ENCODE measurements at places on chromosomes 1 and 21.

DNA sequence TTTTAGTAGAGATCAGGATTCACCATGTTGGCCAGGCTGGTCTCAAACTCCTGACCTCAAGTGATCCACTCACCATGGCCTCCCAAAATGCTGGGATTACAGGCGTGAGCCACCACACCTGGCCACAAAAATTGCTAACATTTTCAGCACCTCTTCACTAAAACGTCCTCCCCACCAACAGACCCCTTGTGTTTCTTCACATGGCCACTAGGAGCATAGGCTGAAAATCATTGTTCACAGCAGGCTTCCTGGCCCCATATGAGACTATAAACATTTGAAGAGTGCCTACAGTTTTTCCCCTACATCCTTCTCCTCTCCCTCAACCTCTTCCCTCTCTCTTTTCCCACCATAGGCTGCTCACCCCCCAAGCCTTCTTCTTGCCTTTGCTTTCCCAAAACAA, 28.0 kb upstream of the SFPQ start:
- no peak for DNase-seq

DNA sequence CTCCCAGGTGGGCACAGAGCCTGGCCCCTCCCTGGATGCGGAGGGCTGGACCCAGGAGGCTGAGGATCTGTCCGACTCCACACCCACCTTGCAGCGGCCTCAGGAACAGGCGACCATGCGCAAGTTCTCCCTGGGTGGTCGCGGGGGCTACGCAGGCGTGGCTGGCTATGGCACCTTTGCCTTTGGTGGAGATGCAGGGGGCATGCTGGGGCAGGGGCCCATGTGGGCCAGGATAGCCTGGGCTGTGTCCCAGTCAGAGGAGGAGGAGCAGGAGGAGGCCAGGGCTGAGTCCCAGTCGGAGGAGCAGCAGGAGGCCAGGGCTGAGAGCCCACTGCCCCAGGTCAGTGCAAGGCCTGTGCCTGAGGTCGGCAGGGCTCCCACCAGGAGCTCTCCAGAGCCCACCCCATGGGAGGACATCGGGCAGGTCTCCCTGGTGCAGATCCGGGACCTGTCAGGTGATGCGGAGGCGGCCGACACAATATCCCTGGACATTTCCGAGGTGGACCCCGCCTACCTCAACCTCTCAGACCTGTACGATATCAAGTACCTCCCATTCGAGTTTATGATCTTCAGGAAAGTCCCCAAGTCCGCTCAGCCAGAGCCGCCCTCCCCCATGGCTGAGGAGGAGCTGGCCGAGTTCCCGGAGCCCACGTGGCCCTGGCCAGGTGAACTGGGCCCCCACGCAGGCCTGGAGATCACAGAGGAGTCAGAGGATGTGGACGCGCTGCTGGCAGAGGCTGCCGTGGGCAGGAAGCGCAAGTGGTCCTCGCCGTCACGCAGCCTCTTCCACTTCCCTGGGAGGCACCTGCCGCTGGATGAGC, 34.2 kb downstream of the TRIM11 start:
- DNase-seq, result no peak

DNA sequence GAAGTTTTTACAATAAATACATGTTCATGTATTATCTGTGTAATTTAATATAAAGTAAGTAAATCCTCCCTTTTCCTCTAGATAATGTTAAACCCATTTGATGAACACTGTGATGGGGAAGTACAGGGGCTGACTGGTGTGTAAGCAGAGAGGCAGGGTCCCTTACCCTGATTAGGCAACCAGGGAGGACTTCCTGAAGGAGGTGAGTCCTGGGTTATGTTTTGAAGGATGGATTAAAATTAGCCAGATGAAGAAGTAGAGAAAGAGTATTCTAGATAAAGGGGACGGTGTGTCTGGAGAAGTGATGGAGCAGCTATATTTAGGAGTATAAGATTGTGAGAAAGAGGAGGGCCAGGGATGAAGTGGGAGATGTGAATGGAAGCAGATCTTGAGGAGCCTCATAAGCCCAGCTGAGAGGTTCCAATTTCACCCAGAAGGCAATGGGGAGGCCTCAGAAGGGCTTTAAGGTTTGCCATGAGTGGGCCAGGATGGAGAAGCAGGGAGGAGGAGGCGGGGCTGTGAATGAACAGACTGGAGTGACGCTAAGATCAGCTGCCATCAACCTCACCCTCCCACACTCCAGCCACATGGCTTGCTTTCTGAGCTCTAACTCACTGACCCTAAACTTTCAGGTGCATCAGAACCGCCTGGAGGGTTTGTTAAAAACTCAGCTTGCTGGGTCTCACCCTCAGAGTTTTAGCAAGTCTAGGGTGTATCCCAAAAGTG, 30.9 kb upstream of the ID3 start:
- DNase-seq, result peak; percentile 48

- DNase-seq, result no peak
Observed at GRCh38 chr1:234662148-234662547, 52.2 kb upstream of the IRF2BP2 start.

GRCh38 chr1:3259020-3259419, 190.0 kb downstream of the PRDM16 start:
- no peak for DNase-seq

GRCh38 chr21:44836666-44837471, 19.0 kb upstream of the SUMO3 start:
- no peak for DNase-seq

DNA sequence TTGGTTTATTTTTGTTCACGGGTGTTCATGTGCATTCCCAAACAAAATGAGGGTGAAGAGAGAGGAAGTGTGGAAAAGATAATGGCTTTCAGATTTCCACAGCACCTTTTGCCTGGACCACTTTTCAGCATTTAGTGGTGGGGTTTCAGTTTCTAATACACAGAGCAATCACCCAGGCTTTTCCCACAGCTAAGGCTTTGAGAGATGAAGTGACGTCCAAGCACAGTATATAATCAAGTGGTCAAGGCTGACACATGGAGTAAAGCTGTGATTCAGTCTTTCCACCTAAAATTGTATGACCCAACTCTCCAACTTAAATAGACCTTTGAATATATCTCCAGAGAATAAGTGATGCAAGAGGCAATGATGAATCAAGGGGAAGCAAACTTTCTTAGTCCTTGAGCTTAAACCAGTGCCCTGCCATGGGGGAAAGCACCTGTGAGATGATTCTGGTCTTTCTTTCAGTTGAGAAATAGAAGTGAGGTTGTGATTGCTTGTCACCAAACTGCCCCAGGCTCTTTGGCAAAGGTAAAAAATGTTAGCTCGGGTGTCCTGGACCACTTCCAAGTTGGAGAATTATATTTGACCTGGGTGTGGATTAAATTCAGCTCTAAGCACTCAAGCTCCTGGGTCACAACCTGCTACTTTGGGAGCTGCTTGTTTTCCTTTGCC, 2.4 kb upstream of the PIK3R3 start:
- DNase-seq, result no peak

DNA sequence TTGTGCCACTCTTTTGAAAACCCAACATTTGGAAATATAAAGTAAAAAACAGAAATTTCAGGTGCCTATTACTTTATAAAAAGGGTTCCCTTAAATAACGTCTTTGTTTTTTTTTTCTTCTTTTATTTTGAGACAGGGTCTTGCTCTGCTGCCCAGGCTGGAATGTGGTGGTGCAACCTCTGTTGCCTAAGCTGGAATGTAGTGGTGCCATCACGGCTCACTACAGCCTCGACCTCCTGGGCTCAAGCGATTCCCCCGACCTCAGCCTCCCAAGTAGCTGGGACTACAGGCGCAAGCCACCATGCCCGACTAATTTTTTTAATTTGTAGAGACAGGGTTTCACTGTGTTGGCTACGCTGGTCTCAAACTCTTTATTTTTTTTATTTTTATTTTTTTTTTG, 110.2 kb upstream of the HNRNPU start:
- DNase-seq, result no peak

Measured in stimulated activated CD8-positive, alpha-beta memory T cell treated with anti-CD3 and anti-CD28 coated beads, Interleukin-4, amount 100 ng/mL, for 24 hours (primary cell).